ENCODE measurements at places on chromosomes 16 and 17.

GRCh38 chr17:37318931-37319594 lies 56.7 kb upstream of the C17orf78 start:
- DNase-seq = no peak

DNA sequence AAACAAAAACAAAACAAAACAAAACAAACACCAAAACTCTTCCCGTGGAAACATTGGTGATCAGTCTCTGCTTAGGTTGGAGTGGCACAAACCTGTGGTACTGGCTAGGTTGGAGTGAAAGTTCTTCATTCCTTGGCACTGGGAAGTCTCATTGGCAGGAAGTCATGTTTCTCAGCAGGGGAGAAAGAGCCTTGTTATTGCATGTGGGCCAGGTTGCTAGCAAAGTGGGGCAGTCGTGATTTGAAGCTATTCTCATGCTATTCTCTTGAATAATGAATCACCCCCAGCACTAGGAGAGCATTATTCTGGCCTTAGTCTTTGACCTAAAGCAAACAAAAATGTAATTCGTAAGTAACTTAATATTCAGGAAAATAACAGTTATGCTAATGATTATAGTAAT lies 24.3 kb upstream of the B4GALNT2 start:
- no peak for DNase-seq

DNA sequence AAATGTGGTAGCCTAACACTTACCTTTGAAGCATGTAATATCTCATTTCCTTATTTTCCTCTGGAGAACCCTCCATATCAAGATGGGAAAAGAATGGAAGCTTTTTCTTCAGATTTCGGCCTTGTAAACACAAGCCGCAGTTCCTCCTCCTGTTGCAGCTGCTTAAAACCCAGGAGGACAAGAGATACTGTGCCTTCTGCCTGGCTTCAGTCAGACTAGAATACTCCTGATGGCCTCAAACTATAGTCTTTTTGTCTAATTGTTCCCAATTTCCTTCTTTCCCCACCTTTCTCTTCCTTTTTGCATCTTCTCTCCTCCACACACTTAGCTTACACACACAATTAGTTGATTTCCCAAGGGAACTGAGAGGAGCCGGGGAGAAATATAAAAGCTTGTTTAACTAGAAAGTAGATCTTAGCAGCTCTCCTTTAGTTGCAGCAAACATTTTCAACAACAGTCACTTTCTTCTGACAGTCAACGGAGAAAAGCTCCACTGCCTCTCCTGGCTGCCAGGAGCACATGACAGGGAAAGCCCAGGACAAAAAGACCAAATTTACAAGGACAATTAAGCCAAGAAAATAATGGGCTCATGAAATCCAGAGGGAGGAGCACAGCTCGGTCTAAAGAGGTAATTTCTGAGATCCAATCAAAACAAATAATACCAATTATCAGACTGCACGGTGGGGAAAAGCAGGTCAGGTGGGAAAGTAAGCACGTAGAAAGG lies 76.4 kb upstream of the C17orf78 start:
- DNase-seq = no peak

DNA sequence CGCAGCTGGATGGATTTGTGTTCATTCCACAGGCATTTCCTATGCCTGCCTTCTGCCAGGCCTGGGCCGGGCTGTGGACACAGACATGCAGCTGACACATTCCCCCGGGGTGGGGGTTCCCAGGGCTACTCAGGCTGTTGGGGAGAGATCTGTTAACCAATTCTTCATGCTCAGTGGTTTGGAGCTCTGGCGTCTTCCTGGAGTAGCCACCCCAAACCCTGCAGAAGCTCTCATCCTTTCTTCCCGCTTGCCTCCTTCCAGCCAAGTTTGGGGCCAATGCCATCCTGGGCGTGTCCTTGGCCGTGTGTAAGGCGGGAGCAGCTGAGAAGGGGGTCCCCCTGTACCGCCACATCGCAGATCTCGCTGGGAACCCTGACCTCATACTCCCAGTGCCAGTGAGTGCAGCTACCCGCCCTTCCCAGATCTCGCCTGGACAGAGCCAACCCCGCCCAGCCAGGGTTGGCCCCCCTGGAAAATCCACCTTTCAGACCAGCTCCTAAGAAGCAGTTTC lies 2.6 kb downstream of the ENO3 start:
- no peak for DNase-seq

- DNase-seq = peak; percentile 41
Measured at GRCh38 chr16:46853713-46854443, 22.9 kb upstream of the C16orf87 start.

GRCh38 chr17:34095106-34095505 lies 160.0 kb upstream of the CCL2 start:
- no peak for DNase-seq

GRCh38 chr16:9135797-9136196 lies 44.4 kb downstream of the HAPSTR1 start:
- no peak for DNase-seq

GRCh38 chr17:6352016-6352415 lies 82.9 kb downstream of the AIPL1 start:
- no peak for DNase-seq

- no peak for DNase-seq
Measured at GRCh38 chr16:19075511-19075910, 8.1 kb downstream of the COQ7 start.

- no peak for DNase-seq
Measured at GRCh38 chr16:58605562-58605961, 24.1 kb downstream of the CNOT1 start.

- no peak for DNase-seq
Measured at GRCh38 chr16:26816266-26816665, 250.5 kb upstream of the C16orf82 start.

DNA sequence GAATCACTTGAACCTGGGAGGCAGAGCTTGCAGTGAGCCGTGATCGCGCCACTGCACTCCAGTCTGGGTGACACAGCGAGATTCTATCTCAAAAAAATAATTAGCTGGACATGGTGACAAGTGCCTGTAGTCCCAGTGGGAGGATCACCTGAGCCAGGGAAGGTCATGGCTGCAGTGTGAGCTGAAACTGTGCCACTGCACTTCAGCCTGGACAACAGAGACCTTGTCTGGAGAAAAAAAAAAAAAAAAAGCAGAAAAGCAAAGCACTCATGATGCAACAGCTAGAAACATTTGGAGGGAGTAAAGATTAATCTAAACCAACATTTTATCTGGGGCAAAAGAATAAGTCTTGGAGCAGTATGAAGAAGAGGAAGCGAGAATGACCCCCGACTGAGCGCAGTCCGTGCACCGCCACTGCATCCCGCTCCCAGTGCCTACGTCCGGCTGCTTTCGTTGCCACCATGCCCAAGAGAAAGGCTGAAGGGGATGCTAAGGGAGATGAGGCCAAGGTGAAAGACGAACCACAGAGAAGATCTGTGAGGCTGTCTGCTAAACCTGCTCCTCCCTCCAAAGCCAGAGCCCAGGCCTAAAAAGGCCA lies 8.2 kb downstream of the PRPSAP1 start:
- DNase-seq = no peak

GRCh38 chr17:55584055-55584685 lies 72.9 kb upstream of the SMIM36 start:
- DNase-seq = no peak
